Ureter (tissue), 1 donor: ENCODE measurements at places on chromosomes 1 and 21. TPM values are rescaled to one million over a fixed set of nuclear protein-coding genes. Genes with fewer than 3 reads are reported as not detected.

Gene OR2L13
- total RNA-seq = not detected

Gene SPRR2A
- total RNA-seq = 0.96 TPM

Gene F13B
- not detected for total RNA-seq

Gene HSPA6
- 2.9 TPM for total RNA-seq

Gene ST6GALNAC3
- total RNA-seq = 11.7 TPM

Gene CLCA1
- 0.18 TPM for total RNA-seq
